ENCODE measurements at places on chromosomes 2 and 18.

- no peak for DNase-seq
These were observed 66.3 kb downstream of the IRS1 start for GRCh38 chr2:226733189-226733858.

- no peak for DNase-seq
These were observed 22.7 kb downstream of the MRO start for GRCh38 chr18:50797142-50797541.

DNA sequence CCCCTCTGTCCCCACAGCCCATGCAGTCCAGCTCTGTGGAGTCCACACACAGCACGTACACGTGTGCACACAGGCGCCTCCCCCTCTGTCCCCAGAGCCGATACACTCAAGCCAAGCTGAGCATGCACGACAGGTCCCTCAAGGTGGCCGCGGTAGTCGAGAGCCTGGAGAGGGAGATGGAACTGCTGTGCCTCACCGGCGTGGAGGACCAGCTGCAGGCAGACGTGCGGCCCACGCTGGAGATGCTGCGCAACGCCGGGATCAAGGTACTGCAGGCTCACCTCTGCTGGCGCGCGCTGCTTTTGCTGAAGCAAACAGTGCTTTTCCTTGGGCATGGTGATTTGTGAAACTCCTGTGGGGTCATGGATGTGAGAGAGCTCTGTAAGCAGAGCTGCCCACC is 58.5 kb upstream of the NFATC1 start:
- no peak for DNase-seq

DNA sequence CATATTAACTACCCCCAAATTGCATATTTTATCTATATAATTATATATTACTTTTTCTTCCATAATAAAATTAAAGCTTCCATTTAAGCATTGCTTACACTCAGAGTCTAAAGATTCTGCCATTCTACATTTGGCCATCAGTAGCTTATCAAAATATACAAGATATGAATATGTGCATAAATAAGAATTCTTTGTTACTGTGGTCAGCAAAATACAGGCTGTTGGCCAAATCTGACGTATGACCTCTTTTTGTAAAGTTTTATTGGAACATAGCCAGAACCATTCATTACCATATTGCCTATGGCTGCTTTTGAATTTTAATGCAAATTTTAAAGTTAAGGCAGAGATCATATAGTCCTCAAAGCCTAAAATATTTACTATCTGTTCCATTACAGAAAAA is 643.9 kb upstream of the VRK2 start:
- no peak for DNase-seq

GRCh38 chr2:33166287-33166881 is 219.6 kb downstream of the LTBP1 start:
- no peak for DNase-seq

- DNase-seq = no peak
These were observed 259.2 kb upstream of the SLC14A2 start for GRCh38 chr18:45355944-45356520.

DNA sequence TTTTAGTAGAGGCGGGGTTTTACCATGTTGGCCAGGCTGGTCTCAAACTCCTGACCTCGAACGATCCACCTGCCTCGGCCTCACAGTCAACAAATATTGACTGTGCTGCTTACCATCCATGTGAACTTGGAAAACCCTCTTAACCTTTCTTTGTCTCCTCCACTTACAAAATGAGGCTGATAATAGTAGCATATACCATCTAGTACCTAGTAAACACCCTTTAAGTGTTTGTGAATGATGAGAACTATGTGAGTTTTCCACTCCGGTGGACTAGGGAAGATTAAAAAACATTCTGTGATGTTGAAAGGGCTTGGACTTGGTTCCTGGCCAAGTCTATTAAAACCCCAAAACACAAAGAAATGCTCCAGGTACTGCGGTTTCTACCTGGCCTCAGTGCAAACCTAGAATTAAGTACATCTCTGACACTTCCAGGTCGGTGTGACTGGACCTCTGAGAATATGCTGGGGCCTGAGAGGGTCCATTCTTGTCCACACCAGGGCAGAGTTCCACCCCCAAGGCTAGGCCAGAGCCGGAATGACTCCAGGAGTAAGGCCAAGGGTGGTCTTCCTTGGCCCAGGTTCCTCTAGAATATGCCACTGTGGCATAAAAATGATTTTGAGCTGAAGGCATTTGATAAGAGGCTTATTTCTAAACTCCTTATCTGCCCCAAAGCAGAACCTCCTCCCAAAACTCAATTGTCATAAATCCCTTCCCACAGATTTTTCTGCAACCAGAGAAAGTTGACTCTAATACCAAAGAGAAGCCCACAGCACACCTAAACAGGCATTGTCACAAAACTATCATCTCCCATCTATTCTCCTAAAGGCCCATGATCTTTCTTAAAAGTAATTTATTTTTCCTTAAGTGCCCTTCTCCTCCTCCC is 217.5 kb downstream of the TGIF1 start:
- no peak for DNase-seq

DNA sequence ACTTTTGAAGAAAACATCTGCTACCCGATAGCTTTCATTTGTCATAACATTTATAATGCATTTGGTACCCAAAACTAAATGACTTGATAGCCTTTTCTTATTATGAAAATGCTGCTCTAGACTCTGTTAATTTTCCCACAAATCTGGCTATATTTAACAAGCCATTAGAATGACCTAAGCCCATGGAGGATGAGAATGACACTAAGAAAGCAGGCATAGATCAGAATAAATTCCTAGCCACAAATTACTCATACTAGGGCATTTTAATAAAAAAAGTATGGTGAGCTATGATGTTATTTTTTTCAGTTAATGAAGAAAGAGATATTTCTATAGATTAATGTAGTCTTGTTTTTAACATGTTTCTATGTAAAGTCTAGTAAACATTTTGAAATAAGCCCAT is 1728.3 kb downstream of the SUCLG1 start:
- DNase-seq = no peak
